ENCODE measurements at places on chromosomes 2 and 18.
A peak's percentile ranks its signal among the peaks of the same experiment; 100 is the strongest.

GRCh38 chr2:178825183-178825582 is 18.0 kb upstream of the TTN start:
- DNase-seq, result no peak

DNA sequence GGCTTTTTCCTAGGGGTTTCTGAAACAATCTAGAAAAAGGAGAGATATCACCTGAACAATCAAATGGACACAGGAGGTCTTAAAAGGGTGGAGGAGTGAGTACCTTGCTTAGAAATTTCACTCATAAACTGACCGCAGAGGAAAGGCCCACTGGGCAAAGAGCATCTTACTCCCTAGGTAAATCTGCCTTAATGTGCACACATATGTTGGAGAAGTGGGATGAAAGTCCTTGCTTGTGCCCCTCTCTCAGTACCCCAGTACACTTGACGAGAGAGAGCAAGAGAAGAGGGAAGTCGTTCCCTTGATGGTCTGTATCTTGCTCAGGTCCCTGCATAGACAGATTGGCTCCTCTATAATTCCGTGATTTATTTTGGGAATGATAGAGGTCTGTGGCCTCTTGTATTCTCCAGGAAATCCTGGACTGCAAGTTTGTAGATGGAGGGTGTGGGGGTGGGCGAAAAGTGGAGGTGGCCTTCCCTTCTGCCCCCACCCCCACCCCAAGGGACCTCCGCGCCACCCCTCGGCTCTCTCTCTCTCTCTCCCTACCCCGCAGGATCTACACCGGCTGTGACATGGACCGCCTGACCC is 6.8 kb downstream of the TBR1 start:
- DNase-seq, result no peak

- no peak for DNase-seq
These were observed 328 bp downstream of the DTYMK start for GRCh38 chr2:241686324-241686649.

DNA sequence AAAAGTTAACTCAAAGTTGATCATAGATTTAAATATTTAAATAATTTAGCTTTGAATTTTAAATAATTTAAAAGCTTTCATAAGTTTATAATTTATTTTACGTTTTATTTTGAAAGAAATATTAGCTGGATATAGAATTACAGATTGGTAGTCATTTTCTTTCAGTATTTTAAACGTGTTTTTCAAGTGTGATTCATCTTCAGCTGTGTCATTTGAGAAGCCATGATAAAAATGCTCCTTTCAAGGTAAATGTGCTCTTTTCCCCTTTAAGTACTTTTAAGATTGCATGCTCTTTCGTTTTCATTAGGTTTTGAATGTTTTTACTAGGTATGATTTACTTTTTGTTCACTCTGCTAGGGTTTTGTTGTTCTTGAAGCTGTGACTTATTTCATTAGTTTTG is 116.8 kb upstream of the FIGN start:
- DNase-seq, result no peak

- DNase-seq, result no peak
These were observed 34.2 kb downstream of the TBC1D8 start for GRCh38 chr2:101116841-101117552.

DNA sequence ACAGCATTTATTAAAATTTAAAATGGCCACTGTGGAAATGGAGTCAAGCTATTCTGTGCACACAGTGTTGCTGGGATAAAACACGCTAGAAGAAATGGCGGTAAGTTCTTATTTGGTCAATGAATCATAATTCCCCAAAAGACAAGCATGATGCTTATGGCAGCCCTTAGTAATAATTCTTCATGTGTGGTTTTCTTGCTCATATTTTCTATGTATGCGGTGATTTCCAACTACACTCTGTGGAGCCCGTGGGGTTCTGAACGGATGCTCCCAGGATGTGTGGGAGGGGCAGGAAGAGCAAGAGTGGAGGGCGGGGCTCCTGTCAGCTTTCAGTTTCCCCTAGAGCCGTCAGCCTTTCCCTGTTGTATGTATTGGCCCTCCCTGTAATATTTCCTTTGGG is 91.7 kb upstream of the RMDN2 start:
- DNase-seq, result no peak

DNA sequence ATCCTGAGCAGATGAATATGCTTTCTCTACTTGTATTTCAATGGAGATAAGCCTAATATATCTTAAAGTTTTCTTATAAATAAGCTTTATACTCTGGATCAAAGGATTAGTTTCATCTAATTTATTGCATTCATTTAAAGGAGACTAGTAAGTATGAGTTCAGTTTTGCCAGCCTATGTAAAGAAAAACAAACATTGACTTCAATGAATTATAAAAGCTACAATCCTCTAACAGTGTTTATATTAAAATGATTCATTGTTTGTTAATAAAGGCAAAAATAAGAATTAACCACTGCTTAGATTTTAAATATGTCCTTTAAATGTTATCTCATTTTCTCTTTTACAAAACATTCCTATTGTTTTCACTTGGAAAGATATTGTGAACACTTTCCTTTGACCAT is 566.0 kb downstream of the EPHA4 start:
- DNase-seq, result no peak

DNA sequence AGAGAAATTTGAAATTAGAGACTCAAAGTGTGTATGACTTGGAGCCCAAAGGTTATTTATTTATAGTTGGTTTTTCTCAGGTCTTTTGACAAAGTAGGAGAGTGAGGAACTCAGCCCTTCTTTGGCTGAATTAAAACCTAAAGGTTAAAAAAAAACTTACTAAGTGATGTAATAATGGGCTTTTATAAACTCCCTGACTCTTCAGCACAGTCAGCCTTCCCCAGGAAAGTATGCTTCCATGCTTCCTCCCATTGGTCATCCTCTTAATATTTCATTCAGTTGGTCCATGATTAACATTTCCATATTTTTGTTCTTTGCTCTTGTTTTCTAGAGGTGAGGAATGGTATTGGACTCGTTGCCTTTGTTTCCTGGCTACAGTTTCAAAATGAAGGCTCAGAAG is 7.2 kb downstream of the ARPC2 start:
- DNase-seq, result no peak

DNA sequence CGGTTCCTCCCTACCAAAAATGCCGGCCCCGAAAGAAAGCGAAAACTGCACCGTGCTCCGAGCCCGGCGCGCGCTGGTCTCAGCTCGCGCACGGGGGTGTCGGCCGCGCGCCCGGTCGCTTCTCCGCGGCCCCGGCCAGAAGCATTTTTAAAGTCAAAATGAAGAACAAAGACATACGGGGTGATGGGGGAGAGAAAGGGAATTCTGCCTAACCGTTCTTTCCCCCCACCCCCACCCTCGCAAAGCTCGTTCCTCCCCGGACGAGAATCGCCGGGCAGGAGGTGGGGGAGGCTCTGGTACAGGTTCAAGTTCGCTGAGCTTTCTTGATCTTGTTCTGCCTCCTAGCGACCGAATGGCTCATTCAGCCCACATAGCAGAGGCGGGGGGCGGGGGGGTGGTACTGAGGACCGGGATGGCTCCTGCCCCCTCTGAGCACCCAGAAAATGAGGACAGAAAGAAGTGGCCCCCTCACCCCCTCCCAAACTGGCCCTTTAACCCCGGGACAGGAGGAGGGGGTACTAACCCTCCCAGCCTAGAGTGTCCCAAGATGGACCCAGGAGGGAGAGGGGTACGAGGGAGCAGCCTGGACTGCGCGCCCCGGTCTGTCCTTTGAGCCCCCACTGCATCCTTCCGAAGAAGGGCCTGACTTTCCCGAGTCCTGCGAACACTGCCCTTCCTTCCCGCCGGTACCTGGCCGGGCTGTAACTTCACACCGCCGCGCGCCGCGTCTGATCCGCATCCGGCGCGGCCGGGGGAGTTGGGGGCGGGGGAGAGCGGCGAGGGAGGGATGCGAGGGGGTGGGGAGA is 3.1 kb downstream of the BCL11A start:
- DNase-seq, result peak; percentile 82

- DNase-seq, result no peak
These were observed 46.0 kb downstream of the ODC1 start for GRCh38 chr2:10402062-10402585.
